ENCODE measurements at places on chromosomes 1 and 21.
A peak's percentile ranks its signal among the peaks of the same experiment; 100 is the strongest.

DNA sequence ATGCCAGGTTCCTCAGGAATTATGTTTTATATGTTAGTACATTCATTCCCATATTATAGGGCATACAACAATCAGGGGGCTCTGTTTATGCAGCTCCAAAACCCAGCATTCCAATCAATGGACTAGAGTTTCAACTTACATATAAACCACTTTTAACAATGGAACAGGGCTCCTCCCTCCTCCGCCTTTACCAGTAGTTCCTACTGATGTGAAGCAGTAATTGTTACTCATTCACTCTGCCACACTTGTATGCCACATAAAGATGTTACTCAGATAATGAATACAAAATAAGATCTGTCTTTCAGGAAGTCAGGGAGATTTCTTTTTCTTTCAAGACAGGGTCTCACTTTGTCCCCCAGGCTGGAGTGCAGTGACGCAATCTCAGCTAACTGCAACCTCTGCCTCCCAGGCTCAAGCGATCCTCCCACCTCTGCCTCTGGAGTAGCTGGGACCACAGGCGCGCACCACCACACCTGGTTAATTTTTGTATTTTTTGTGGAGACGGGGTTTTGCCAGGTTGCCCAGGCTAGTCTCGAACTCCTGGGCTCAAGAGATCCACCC lies 17.1 kb downstream of the ZNF281 start:
- DNase-seq, result no peak

DNA sequence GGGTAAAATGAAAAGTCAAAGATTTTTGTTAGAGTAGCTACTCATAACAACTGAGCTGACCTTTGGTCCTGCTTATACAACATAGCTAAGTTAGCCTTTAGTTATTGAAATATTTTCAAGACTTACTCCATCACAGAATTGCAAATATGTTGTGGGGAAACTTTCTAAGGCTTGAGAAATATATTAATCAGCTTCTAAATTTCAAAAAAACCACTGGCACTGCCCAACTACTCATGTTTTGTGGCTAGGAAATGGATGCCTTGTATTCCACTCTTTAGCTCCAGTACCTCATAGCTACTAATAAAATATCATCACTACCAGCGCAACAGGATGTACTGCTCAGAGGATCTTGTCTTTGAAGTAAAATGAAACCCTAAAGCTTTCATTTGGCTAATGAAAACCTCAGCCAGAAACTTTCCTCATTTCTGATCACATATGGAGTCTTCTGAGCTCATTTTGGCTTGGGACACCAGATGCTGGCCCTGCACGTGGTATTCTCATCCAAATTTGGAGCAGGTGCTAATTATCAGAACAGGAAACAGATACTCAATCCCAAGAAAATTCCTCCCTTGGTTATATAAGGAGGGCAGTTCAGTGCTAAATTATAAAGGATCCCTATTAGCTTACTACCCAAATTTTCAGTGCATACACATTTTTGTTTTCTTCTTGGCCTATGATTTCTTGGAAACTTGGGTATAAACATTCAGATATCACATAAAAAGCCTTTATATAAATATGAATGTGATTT lies 690.7 kb downstream of the ADGRL2 start:
- DNase-seq, result no peak

GRCh38 chr1:9687120-9687873 lies 35.8 kb downstream of the PIK3CD start:
- peak; percentile 76 for DNase-seq

DNA sequence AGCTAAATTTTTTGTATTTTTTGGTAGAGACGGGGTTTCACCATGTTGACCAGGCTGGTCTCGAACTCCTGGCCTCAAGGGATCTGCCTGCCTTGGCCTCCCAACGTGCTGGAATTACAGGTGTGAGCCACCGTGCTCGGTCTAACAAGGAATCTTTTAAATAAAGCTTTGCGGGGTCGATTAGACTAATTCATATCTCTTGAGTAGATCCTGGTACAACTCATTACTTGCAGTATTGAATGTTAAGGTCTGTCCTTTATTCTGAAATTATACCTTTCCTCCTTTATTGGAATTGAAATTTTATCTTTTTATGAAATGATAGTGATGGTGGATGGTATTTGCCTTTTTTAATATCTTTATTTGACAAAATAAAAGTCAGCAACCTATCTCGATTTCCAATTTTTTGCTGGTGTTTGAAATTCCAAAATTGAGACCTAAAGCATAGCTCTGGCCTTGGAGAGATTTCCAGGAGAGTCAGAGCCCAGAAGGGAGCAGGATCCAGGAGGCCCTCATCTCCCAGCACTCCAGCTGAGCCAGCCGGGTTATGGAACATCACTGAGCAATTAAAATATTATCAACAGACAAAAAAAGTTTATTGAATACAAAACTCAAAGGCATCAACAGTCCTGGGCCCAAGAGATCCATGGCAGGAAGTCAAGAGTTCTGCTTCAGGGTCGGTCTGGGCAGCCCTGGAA lies 4.7 kb downstream of the S100A2 start:
- no peak for DNase-seq

GRCh38 chr1:233647073-233647472 lies 33.2 kb downstream of the KCNK1 start:
- no peak for DNase-seq

All from HEK293T (cell line).